ENCODE measurements at places on chromosomes 12 and 14. TPM values are rescaled to one million over a fixed set of nuclear protein-coding genes. Genes with fewer than 3 reads are reported as not detected.

Gene SCARB1
- total RNA-seq: 16.4 TPM

Gene CLEC4A
- total RNA-seq: 0.33 TPM

Gene DRAM1
- 32.2 TPM for total RNA-seq

Gene ERBB3
- 0.11 TPM for total RNA-seq

Gene BICD1
- total RNA-seq: 24.1 TPM

Gene ACOT4
- total RNA-seq: 1.00 TPM

Gene TAS2R8
- total RNA-seq: not detected

Gene ASIC1
- total RNA-seq: 0.66 TPM

Gene CMA1
- total RNA-seq: not detected

Gene LRIG3
- 33.5 TPM for total RNA-seq

Gene TTC9
- total RNA-seq: under 0.01 TPM

Gene PTCSC3
- total RNA-seq: not detected

Gene LTBP2
- total RNA-seq: 134 TPM

Gene GPR65
- total RNA-seq: not detected

Gene PAPLN
- 5.1 TPM for total RNA-seq

Gene NRL
- 1.00 TPM for total RNA-seq

Gene LBHD2
- not detected for total RNA-seq

Gene GLI1
- 2.4 TPM for total RNA-seq
